ENCODE measurements at places on chromosomes 13 and 19.

- DNase-seq: no peak
Measured at GRCh38 chr13:98697791-98698190, 54.7 kb downstream of the SLC15A1 start.

- DNase-seq: no peak
Measured at GRCh38 chr13:35479038-35479492, 2.6 kb upstream of the MAB21L1 start.

GRCh38 chr13:67408798-67409197, 178.7 kb upstream of the PCDH9 start:
- DNase-seq: no peak

DNA sequence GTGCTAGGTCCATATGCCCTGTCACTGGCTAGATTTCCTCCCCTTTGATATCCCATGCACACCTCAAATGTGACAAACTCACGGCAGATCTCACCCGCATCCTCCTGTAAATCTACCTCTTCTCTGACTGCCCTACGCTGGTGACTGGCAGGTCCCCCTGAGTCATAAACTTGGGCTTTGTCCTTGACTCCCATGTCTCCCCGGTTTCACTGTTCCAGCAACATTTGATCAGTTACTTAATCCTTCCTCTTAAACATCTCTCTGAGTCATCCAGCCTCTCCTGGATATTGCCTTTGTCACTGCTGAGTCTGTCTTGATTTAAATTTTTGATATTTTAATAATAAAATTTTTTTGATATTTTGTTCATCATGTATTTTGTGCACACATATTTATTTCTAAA, 26.5 kb downstream of the FAM216B start:
- DNase-seq: no peak

- DNase-seq: peak; percentile 15
Measured at GRCh38 chr13:60282708-60283107, 114.3 kb upstream of the TDRD3 start.

- DNase-seq: no peak
Measured at GRCh38 chr13:107395927-107396662, 819.2 kb downstream of the LIG4 start.

DNA sequence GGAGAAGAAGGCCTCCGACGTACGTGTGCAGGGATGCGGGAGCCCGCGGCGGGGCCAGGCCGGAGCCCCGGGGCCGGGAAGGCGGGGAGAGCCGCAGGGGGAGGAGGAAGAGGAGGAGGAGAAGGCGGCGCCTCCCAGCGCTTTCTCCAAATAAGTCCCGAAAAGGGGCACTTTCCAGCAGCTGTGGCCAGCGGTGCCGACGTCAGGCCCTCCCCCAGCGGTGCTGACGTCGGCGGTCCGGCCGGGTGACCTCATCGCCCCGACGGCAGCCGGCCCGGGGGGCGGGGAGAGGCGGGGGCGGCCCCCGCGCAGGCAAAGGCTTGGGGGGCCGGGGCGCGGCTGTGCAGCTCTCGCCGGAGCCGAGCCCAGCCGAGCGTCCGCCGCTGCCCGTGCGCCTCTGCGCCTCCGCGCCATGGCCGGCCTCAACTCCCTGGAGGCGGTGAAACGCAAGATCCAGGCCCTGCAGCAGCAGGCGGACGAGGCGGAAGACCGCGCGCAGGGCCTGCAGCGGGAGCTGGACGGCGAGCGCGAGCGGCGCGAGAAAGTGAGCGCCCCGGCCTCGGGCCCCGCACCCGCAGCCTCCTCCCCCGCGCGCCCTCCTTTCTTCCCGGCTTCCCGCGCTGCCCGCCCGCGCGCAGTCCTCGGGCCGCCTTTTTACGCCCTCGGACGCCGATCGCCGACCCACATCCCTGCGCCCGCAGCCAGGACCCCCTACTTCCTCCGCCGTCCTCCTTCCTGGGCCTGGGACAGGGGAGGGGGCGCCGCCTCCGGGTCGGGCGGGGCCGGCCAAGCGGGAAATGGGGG, at the start of gene TPM4:
Gene TPM4, plus strand, starts transcription at position 342 of the 804 bp plus-strand sequence. Its CDS starts 71 bp downstream, at position 413.
- DNase-seq: peak; percentile 72

- no peak for DNase-seq
Measured at GRCh38 chr19:30492586-30493270, 120.5 kb downstream of the ZNF536 start.

GRCh38 chr19:43634872-43635560, 4.6 kb downstream of the CADM4 start:
- DNase-seq: no peak

- DNase-seq: no peak
Measured at GRCh38 chr13:113856716-113857065, 7.2 kb downstream of the GAS6 start.

- DNase-seq: no peak
Measured at GRCh38 chr19:6213266-6213595, 66.5 kb downstream of the MLLT1 start.

DNA sequence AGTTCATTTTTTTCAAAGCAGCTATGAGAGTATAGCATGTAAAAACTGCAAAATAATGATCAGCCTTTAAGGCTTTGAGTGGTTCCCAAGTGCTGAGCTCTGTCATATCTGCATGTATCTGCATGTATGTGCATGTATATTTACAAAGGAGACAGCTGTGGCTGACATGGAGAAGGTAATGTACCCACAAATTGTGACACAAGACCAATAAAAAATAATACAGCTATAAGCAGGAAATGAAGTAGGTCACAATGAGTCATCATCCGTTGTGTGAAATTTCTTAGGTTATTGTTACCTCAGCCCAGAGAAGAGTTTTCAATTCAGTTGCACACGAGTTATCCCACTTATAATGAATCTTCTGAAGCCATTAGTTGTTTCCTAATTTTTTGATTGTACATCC, 60.9 kb upstream of the MED4 start:
- DNase-seq: no peak

GRCh38 chr13:25738342-25739196, 313.2 kb downstream of the SHISA2 start:
- peak; percentile 77 for DNase-seq

- DNase-seq: no peak
Measured at GRCh38 chr13:38735665-38736440, 49.0 kb downstream of the FREM2 start.

- no peak for DNase-seq
Measured at GRCh38 chr19:10829967-10830366, 6.0 kb downstream of the TMED1 start.

GRCh38 chr19:58181902-58182576, 822 bp upstream of the ZNF274 start:
- DNase-seq: no peak

- DNase-seq: no peak
Measured at GRCh38 chr19:55080121-55080967, 4.7 kb downstream of the EPS8L1 start.

DNA sequence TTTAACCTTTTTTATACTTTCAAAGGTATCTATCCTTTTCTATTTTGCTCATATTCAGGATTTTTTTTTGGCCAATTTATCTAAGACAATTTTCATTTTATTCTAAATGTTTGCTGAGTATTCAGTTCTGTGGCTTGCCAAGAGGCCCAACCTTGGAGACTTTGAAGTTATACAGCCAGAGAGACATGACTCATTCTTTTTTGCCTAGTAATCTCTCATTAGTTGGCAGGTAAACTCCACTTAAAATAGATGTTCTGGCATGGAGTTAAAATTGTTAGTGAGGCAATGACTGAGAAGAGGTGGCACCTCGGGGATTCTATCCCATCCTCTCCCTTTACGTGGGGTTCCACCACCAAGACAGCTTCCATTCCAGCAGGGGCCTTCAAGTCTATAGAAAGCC, 213.8 kb downstream of the KCTD12 start:
- no peak for DNase-seq

- no peak for DNase-seq
Measured at GRCh38 chr19:35044317-35045117, 3.0 kb downstream of the HPN start.

DNA sequence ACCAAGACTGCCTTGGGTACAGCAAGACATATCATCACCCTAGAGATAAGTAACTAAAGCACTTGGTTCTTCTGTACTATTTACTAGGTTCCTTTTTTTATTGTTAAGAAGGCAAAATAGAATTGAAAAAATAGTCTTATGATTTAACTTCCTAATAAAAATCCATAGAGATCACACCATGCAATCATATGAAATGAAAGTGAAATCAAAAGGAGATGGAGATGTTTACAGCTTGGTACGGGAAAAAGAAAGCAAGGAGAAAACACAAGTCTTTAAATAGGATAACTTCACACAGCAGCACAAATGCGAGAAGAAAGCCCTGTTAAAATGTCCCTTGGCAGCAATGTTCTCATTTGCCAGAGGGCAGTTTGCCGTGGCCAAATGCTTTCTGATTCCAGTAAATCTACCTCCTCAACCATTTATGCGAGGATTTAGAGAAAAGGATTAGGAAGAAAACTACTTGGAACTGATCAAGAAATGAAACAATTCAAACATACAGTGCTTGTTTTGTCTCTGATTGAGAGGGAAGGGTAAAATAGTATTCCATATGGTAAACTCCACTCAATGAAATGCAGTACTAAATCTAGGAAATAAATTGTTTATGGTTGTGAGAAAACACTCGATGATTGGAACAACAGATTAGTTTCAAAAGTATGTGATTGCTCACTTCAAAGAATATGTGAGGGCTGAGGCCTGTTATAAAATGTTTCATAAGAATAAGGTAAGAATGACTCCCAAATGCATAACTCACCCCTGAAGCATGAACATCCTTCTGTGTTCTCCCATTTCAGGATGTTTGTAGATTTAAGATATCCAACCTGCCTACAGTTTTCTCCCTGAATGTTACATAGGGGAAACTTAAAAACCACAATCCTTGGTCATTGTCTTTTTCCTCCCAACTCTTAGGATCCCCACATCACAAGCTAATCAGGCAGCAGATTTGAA, 487.8 kb downstream of the DACH1 start:
- DNase-seq: no peak
